SW 1271 (cell line): ENCODE measurements at places on chromosomes 4 and X.
A peak's percentile ranks its signal among the peaks of the same experiment; 100 is the strongest.

GRCh38 chr4:123821861-123822260, 425.3 kb downstream of the SPRY1 start:
- peak; percentile 10 for DNase-seq

GRCh38 chr4:86970447-86971354, 35.9 kb downstream of the AFF1 start:
- DNase-seq, result no peak

DNA sequence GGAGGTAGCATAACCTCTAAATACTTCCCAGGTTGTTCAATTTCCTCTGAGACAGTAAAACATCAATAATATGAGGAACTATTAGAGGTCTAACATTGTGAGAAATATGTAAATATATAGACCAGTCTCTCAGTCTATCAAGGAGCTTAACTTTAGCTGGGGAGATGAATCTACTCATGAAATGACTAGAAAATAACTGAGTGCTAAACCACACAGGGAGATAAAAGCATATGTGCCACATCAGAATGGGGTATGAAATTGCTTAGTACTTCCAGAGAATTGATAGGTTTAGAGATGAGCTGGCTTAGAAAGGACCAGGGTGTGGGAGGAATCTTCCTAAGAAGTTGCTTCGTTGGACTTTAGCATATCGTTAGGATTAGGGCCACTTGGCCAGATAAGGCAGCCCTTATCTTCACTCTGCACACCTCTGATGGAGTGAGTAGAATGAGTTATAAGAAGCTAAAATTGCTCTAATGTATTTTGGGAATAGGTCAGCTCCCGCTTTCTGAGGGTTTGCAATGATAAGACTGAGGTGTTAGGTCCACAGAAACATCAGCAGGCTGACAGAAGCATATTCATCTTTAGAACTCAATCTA, 299.2 kb downstream of the UNC5C start:
- no peak for DNase-seq

DNA sequence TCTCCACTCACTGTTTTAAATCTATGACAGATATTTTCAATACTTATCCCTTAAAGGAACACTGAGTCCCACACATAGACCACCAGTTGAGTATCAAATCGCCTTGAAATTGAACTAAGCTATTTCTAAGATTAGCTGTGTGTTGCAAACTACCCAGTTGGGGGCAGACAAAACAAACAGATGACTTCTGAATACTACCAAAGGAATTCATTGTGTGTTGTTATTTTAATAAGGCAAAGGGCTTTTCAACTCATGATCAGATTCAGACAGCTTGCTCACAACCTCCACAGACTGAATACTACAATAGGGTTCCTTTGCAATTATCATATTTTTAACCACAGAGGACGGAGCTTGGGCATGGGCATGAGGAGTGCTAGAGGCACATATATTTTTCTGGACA, 283.0 kb upstream of the GPC4 start:
- no peak for DNase-seq

DNA sequence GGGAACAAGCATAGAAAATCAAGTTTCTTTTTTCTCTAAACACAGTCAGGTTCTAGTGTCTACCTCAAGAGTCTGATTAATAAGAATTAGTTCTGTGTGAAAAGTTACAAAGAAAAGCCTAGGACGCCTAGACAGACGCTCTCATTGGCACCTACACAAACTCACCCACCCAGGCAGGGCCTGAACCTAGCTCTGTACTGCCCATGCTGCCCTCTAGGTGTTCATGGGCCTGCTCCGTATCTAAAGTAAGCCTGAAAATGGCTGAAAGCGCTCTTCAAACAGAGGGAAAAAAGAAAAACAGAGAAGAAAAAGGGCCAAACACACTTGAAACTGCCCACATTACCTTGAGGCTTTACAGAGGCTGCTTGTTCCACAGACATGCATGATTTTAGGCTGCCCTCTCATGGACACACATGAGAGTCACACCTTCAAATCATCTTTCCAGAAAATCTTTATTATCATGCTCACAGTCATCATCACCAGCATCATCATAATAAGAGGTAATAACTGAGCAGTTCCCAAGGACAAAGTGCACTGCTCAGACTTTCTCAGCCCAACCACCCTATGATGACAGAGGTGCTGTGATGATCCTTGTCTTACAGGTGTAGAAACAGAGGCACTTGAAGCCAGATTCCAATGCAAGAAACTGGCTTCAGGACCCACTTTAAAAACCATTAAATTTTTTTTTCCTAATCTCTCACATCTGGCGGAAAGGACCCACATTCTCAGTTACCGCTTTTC, 49.6 kb downstream of the MAP7D2 start:
- peak; percentile 12 for DNase-seq

GRCh38 chrX:68690936-68691501, 43.6 kb downstream of the STARD8 start:
- no peak for DNase-seq

- no peak for DNase-seq
Observed at GRCh38 chr4:137531986-137532868, at the start of gene PCDH18. Gene PCDH18, minus strand, starts transcription at chr4:137532494. Its CDS starts 406 bp downstream, at chr4:137532088.
